ENCODE measurements at places on chromosomes 7 and 10.

DNA sequence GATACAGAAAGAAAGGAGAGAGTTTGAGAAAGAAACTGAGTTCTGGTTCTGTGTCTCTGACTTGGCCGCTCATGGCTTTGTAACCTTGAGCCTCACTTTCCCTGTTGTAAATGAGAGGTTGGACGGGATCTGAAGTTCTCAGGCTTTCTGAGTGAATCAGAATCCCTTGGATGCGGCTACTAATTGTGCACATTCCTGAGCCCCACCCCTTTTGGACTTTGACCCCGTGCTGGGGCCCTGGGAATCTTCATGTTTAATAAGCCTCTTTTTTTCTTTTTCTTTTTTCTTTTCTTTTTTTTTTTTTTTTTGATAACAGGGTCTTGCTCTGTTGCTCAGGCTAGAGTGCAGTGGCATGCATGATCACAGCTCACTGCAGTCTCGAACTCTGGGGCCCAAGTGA is 26.9 kb downstream of the SLC25A28 start:
- no peak for DNase-seq

GRCh38 chr7:151923097-151923876 is 33.0 kb upstream of the GALNTL5 start:
- DNase-seq: no peak

DNA sequence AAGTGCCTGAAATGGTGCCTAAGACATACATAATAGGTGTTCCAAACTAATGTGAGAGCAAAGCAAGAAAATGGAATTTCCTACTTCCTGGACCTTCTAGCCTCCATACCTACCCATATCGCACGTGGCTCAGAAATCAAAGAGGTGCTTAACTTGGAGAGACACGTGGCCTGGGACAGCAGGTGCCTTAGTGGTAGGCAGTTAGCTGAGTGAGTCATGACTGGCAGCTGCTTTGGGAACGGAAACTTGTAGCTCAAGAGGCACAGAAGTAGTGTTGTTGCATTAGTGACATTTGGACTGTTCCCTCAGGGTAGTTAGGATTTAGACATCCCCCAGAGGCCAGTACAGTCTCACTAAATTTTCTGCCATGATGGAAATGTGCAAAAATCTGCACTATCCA is 12.0 kb upstream of the BMPER start:
- no peak for DNase-seq

DNA sequence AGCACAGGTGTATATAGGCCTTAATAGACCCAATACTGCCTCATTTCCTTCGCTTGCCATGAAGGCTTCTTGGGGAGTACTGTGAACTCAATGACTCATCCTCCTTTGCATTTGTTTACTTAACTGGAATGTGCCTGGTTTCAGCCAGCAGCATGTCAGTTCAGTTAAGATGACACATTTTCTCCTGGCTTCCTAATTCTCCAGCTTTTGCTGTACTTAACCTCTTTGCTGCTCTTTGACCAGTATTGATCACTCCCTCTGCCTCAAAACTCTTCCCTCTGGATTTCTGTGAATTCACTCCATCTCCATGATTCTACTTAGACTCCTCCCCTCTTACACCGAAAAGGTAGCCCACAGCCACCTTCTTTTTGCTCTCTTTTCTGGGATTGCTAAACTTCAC is 135.7 kb downstream of the MAGI2 start:
- no peak for DNase-seq

- DNase-seq: no peak
Measured at GRCh38 chr10:11430421-11431215, 180.8 kb downstream of the USP6NL start.

- no peak for DNase-seq
Measured at GRCh38 chr7:1025743-1026581, 18.4 kb upstream of the GPR146 start.

DNA sequence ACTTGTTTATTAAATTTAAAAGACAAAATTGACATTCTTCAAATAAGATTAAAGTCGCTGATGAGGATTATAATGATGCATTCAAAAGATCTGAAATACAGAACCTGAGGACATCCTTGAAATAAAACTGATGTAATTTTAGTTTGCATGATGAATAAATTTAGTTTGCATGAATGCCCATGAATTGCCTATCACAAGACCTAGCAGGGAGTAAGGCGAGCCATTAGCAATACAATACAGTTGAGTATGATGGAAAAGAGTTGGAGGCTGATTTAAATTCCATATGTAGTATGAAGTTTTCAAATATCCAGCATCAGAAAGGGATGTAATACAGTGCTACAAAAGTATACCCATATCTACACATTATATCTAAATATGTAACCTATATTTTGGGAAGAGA is 321.3 kb downstream of the CACNA2D1 start:
- no peak for DNase-seq

DNA sequence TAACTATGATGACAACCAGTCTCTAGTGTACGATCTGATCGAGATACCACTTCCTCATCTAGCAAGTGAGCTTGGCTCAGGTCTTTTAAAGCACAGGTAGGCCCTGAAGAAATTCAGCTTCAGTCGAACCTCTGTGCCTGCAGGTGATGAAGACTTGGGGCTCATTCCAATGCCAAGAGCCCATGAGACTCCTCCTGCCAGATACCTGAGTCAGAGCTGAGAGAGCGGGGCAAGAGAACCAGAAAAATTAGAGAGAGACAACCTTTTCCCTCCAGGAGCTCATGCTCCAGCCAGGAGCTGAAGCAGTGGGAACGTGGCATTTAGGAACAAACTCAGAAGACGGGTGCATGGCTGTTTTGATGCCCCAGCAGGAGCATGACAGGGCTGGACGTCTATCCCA is 232.7 kb downstream of the FANK1 start:
- no peak for DNase-seq

DNA sequence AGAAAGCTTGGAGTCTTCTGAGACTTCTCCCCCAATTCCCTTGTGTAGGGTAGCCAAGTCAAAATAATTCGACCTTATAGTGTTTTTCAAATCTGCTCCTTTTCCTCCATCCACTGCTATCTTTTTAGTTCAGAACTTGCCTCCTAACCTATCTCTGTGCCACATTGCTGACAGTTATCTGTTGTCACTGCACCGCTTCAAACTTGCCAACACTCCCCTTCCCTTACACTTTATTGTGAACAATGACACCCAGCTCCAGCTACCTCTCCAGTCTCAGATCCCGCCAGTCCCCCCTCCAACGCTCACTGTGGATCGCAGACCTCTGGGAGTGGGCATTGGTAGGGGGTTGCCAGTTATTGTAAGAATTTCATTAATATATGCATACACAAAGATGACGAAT is 16.3 kb upstream of the HPS1 start:
- no peak for DNase-seq

GRCh38 chr7:36887969-36888368 is 163.7 kb upstream of the AOAH start:
- DNase-seq: no peak

DNA sequence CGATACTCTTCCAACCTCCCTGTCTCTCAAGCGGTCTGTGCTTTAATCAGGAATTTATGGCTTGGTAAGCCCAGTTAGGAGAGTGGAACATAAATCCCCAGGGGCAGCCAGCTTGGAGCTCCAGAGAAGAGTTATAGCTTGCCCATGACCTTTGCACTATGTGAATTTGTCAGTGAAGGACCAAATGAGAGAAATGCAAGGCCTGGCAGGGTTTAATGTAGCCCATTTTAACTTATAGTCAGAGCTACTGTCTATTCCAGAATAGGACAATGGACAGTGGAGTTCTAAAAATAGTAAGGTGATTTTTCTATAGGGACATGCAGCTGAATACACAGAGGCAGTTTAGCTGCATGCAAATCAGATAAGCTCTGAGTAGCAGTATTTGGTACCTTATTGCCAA is 142.6 kb upstream of the CAV2 start:
- no peak for DNase-seq

- no peak for DNase-seq
Measured at GRCh38 chr10:71346731-71347130, 27.7 kb downstream of the SLC29A3 start.

- DNase-seq: no peak
Measured at GRCh38 chr10:15704581-15704968, 15.1 kb downstream of the ITGA8 start.

GRCh38 chr10:61157182-61157581 is 213.2 kb upstream of the RHOBTB1 start:
- DNase-seq: no peak

- DNase-seq: no peak
Measured at GRCh38 chr10:119042169-119042568, 12.7 kb downstream of the NANOS1 start.

DNA sequence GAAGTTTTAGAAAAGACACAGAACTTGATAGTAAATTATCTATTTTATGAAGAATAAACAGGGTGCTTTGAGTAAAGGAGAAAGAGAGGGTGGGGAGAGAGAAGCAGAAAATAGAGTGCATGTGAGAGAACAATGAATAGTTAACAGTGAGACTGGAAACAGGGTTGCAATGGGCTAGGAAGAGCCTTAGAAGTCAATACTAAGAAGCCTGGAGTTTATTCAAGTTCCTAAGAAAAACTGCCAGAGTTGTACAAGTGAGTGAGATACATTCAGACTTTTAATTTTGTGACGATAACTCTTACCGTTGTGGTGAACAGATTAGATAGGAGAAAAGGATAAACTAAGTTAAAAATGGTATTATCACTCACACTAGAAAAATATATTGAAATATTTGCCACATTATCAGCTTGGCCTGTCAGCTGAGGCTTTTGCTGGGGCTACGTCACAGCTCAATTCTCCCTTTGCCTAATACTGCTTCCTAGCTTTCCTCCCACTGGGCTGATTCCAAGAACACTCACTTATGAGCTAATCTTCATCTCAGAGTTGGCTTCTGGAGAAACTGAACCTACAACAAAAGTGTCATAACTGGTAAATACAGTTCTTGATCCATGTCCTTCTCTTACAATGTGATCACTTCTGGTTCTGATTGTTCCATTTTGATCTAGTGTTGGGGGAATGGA is 92.7 kb downstream of the SEMA3D start:
- DNase-seq: no peak

DNA sequence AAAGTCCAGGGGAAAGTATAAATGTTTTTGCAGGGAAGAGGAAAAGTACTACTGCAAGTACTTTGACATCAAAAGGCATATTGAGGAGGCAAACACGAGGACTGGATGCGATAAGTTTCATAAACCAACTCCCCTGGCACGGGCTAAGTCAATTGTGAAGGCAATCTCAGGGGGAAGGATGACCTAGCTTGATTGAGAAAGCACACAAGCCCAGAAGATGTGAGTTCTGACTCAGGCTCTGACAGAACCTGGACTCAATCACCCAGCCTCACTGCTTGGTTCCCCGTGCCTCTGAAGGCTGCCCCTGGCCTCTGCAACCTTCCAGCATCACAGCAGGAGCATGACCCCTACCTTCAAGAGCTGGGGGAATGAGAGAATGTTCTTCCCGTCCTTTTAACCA is 93.2 kb upstream of the ZNF438 start:
- DNase-seq: no peak

DNA sequence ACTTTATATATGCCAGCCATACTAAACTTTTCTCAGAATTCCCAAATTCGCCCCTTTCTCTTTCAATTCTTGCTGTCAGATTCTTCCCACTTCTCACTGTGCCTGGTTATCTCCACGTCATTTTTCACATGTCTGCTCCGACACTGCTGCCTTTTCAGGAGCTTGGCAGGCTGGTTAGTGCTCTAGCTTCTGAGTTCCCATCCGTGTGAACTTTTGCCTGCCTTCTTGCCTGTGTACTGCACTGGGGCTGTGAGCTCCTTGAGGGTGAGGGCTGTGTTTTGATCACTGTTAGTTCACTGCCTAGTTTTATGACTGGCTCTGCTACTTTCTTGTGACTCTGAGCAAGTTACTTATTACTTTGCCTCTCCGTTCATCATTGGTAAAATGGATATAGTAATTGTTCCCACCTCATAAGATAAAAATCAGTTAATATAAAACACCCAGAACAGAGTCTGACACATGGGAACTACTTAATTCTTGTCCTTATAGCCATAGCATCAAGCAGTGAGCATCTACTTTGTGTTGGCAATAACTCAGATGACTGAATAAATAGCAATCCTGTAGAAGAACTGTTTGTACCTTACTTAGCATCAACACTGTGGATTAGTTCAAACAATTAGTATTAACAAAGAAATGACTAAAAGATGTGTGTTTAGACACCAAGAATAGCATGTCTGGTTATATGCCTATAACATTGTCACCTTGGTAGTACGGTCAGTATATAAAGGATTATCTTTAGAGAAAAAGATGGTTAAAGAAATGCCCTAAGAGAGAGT is 5.5 kb downstream of the GSTO1 start:
- no peak for DNase-seq

DNA sequence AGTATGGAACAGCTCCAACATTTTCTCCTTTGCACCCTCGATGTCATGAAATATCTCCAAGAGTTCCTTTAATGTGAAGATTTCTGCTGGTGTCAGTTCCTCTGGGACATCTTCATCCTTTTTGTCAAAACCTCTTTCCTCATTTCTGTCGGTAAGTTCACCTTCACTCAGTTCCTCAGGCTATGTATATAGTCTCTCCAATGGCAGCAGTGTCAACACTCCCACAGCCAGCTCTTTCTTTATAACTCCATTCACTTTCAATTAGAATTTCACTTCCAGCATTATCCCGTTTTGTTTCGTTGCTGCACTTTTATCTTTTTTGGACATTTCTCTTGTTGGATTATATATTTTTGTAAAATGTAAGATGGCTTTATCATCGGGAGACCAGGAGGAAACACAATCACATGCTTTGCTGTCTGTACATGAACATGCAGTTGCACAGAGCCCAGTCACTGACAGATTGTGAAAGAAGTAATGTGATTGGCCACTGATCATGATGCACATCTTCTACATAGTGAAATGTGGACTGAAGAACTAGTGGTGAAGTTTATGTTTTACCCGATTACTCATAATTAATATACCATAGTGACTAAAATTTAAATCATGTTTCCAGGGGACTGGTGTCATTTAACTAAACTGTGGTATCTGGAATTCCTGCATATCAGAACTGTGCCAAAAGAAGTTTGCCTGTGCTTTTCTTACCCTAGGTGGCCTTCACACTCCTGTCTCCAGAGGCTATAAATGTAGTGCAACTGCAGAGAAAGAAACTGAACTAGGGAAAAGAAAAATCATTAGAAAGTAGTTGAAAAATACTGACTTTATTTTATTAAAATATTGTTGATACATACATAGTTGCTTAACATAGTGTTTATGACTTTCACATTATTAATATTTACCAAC is 289.6 kb downstream of the PPP1R3A start:
- DNase-seq: no peak

DNA sequence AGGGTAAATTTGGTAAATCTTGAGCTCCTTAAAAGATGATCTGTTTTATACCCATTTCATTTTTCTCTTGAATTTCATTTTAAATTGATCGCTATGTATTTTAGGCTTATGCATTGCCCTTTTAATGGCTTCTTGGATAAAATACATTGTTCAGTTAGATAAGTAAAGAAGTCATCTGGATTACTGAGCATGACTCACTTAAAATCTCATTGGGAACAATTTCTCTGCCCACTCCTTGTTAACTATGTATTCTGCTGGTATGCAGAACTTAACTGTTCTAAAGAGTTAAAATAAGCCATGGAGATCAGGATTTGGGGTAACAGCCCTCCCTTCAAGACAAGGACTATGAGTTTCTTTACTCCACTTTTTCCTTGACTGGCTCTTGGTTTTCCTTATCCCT is 134.2 kb downstream of the SND1 start:
- no peak for DNase-seq

Measured in GM18507 (cell line).